Activated T-helper 1 cell treated with anti-CD3 and anti-CD28 coated beads, Interleukin-2, amount 50 U/mL, for 16 hours (primary cell): ENCODE measurements at places on chromosomes 5 and 9.

GRCh38 chr5:122944051-122944450 lies 92.5 kb downstream of the PPIC start:
- no peak for DNase-seq

DNA sequence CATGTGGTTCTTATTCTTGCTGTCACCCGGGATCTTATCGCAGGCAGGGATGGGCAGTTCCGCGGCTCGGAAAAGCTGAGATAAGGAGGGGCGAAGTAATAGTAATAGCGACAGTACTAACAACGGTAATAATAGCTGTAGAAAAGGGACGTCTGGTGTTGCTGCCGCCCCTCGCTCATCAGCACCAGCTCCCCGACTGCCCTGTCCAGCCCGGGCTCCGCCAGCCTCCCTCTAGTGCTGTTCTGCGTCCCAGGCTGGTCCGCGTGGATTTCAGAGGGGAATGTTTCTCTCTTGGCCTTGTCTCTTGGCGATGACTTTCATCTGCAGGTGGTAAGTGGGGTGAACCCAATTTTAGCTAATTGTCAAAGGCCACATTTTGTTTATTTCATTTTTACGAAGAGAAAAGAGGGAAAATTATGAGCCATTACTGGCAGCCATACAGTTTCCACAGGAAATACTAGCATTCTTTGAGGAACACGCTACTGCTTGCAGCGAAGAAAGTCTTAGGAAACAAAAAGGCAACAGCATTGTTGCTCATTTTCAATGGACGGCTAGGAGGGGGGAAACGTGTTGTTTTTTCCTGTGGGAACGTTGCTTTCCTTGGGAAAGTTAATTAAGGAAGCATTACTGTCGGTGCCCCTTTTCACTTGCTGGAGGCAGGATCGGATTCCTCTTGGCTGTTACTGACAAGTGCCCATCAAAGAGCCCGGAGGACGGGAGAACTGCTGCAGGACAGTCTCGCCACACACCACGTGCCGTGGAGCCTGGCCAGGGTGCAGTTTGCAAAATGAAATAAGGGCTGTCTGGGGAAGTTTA lies 762 bp downstream of the SNCAIP start:
- no peak for DNase-seq

DNA sequence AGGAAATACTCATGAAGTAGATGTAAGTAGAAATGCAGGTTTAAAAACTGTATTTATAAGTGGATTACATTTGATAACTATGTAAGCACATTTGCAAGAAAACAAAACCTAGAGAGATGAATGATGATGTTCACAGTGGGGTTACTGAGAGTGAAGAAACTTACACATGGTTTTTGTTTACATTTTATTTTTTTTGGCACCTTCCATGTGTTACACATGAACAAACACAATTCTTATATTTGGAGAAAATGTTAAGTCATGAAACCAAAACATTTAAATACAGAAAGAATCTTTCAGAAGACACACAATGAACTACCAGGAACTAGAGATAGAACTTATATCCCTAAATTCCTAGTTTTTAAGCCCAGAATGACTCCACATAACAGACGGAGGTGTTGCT lies 51.5 kb upstream of the SPATA31E1 start:
- DNase-seq: no peak

GRCh38 chr9:14768405-14769229 lies 46.1 kb upstream of the CER1 start:
- DNase-seq: no peak

DNA sequence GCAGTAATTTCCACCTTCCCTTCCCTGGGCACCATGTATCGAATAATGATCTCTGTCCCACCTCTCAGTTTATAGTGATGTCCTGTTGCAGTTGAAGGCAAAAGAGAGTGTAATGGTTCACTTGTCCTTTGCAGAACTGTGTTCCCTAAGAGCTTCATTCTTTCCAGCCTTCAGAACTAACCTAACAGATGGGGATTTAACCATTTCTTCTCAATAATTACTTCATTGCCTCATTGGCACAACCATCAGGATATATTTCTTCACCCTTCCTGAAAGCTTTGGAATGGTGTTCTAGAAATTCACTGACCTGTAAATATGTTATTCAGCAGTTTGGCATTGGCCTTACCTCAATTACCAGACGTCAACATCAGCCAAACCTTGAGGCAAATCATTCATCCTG lies 83.9 kb upstream of the PRRC1 start:
- DNase-seq: no peak

- no peak for DNase-seq
These were observed 250.3 kb downstream of the TRIM32 start for GRCh38 chr9:116937361-116937760.

DNA sequence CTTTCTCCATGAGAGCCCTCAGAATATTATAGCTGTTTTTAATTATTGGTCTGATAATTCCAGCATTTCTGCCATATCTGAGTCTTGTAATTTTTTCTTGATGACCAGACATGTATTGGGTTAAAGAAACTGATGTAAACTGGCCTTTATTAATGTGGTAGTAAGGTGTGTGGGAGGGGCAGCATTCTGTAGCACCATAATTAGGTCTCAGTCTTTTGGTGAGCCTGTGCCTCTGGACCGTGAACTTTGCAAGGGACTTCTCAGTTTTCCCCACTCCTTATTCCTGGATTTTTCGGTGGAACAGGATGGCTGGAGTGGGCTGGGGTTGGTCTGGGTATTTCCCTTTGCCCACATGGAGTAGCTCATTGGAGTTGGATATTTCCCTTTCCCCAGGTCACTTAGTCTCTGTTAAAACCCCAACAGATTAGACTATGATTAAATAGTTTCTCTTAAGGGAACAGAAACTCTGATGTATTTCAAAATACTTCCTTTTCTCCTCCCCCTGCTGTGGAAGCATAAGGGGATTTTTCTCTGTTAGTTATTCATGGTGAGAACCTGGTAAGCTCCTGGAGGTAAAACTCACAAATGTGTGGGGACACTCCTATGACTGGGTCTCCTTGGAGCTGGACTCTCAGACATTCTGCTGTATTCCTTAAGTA lies 52.4 kb downstream of the FSD1L start:
- DNase-seq: no peak

GRCh38 chr9:132247942-132248341 lies 86.1 kb downstream of the NTNG2 start:
- DNase-seq: no peak

DNA sequence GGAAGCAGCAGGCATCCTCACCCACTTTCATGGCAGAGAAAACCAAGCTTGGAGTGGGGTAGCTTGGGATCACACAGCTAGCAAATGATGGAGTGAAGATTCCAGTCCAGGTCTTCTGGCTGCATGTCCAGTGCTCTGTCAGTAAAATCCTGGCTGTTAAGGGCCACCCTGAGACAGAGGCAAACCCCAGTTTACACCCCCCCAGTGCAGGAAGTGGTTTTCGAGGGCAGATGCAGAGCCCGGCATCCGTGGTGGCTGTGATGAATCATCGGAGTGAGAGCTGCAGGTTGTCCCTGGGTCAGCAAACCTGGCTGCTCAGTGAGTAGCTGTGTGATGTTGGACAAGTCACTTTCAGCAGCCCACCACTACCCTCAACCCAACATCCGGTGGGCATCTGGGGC lies 115.4 kb downstream of the RGS3 start:
- peak; percentile 71 for DNase-seq

GRCh38 chr9:124010303-124010664 lies 1.3 kb upstream of the LHX2 start:
- DNase-seq: no peak

DNA sequence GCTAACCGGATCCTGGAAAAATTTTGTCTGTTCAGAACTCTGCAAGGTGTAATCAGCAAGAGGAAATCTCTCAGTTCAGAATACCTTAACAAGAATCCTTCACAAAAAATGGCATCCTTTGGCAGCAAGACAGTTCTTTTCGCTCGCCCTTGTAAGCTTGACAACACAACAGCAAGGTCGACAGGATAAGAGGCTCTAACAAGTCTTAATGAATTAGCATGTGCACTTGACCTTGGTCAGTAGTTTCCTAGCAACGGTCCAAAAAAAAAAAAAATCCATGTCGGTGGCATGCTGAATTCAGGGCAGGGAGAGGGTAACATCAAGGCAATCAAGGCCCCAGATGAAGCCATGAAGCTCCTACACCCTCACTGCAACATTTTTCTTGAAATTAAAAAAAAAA lies 172.8 kb downstream of the APBA1 start:
- DNase-seq: no peak

DNA sequence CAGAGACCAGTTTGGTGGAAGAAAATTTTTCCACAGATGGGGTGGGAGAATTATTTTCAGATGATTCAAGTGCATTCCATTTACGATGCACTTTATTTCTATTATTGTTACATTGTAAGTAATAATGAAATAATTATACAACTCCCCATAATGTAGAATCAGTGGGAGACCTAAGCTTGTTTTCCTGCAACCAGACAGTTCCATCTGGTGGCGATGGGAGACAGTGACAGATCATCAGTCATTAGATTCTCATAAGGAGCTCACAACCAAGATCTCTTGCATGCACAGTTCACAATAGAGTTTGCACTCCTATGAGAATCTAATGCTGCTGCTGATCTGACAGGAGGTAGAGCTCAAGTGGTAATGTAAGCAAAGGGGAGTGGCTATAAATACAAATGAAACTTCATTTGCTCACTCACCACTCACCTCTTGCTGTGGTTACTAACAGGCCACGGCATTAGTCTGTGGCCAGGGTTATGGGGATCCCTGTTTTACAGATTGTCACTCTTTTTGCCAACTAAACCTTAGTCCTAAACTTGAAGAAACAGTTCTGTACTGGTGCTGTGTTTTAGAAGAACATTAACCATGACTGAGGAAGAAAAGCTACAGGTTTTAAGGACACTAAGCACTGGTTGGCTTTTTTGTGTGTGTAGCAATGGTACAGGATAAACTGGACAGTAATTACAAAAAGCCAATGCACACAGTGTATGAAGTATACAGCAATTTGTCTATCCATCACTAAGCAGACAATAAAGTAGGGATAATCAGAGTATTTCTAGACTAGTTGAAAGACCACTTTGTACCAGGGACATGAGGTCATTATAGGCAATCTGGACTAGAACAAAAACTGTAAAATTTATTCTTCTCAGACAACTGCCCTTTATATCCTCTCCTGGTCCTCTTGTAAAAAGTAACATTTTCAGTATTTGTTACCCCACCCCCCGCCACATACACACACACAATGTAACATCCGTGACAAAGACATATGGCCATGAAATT lies 9.9 kb downstream of the TMEM232 start:
- no peak for DNase-seq

DNA sequence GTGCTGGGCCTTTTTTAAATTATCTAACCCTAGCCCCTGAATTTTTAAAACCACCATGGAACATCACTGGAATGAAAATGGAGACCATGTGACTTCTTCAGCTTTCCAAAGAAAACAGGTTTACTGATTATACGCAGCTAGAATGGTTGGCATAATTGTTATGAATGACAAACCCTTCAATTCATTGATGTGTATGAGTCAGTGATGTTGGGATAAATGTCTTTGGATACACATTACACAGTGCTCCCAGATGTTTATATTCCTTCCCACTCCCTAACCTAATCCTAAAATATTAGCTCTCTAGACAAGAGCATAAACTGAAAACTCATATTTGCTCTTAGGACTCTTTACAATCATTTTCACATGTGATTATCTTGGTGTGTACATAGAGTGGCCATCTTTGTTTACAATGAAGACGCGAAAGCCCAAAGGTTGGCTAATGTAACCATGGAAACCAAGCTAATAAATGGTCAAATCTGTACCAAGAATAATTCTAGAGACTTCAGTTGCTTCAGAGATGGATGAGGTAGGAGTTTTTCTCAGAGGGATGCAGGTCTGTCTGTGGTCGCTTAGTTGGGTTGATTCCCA lies 131.2 kb upstream of the HMHB1 start:
- DNase-seq: no peak

GRCh38 chr5:52735139-52735538 lies 52.6 kb upstream of the ITGA1 start:
- DNase-seq: no peak

GRCh38 chr9:126862104-126862761 lies 1.8 kb downstream of the ZBTB34 start:
- DNase-seq: no peak

DNA sequence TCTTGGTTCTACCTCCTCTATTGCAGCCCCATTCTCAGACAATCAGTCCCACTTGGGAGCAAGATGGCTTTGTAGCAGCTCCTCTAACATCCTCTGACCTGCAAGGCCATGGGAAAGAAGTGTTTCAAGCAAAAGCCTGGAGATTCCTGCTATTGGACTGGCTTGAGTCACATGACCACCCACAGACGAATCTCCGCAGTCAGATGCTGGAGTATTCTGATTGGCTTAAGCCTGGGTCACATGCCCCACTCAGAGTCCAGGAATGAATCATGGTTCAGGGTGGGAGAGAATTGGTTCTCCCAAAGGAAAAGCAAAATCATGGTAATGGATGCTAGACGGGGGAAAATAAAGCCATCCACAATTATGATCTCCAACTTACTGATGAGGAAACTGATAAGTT lies 22.6 kb upstream of the LMX1B start:
- no peak for DNase-seq

- no peak for DNase-seq
These were observed 130.8 kb downstream of the ZNF354C start for GRCh38 chr5:179190851-179191505.

DNA sequence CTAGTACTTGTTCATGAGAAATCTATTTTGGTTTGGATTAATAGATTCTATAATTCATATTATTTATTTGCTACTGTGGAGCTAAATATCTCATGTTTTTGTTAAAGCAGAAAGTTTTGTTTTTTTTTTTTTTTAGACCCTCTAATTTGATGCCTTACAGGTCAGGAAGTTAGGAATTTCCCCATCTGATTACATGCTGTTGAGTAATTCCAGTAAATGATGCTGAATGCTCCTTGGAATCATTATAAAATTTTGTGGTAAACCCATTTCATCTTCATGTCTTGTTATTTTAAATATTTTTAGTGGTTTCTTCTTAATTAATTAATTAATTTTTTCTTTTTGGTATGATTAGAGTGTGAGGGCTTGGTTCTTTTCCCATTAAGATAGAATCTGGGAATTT lies 35.6 kb downstream of the NNT start:
- DNase-seq: no peak

GRCh38 chr5:87770016-87770570 lies 357.4 kb upstream of the CCNH start:
- no peak for DNase-seq

DNA sequence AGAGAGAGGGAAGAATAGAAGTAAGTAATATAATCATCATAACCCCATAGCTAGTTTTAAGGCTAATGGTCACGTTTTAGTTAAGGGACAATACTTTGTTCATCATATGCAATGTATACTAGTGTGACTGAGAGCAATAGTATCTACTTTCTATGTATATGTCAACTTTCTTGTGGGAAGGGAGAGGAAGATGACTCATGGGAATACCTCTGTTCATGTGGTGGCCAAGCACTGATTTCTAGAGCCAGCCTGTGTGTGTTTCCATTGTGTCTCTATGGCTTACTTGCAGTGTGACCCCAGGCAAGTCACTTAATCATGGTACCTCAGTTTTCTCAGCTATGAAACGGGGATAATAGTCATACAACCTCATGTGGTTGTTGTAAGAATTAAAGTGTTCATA lies 639.6 kb downstream of the CETN3 start:
- DNase-seq: no peak
